Head of caudate nucleus (tissue), 42 donors: ENCODE measurements at places on chromosomes 2 and 18.

- DNase-seq = no peak
Observed at GRCh38 chr2:227921648-227922047, 50.2 kb downstream of the DAW1 start.

- no peak for DNase-seq
Observed at GRCh38 chr2:241750076-241750840, 15.8 kb downstream of the D2HGDH start.

DNA sequence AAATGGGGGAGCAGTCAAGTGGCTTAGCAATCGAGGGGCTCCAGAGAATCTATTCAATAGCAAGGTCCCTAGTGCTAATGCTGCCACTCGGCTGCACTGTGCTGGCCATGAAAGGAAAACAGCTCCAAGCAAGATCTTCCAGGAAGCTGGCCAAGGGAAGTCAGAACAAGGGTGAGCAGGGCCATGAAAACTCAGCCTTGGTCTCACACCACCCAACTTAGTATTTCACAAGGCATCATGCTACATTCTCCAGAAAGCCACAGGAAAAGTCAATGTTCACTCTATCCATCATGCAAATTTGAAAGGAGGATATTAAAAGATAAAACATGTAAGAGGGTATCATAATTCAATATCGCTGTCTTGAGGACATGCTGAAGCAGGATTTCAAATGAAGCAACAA is 35.7 kb downstream of the NRP2 start:
- DNase-seq = no peak

- DNase-seq = no peak
Observed at GRCh38 chr2:179524809-179525339, 260.2 kb upstream of the SESTD1 start.
